ENCODE measurements at places on chromosomes 5 and 9.

GRCh38 chr5:64667068-64667467, 23.2 kb upstream of the SHISAL2B start:
- DNase-seq, result no peak

- no peak for DNase-seq
Observed at GRCh38 chr9:107360098-107360497, 77.0 kb downstream of the RAD23B start.

DNA sequence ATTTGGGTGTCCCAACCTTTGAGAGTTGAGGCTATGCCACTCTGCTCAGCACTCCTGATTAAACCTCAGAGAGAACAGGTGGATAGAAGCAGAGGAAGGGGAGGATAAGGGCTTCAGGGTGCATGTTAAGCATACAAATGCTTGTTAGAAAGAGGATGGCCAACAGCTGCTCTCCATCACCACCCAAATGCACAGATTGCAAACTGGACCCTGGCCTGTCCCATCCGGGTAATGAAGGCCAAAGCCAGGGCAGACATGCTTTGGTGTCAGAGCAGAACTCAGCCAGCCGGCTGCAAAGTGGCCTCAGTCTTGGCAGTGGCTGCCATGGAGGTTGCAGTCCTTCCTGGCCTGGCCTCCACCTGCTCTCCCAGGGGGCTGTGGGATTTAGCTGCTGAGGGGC, 84.3 kb downstream of the SIL1 start:
- DNase-seq, result no peak

GRCh38 chr5:139803978-139804377, 8.4 kb downstream of the PSD2 start:
- no peak for DNase-seq

DNA sequence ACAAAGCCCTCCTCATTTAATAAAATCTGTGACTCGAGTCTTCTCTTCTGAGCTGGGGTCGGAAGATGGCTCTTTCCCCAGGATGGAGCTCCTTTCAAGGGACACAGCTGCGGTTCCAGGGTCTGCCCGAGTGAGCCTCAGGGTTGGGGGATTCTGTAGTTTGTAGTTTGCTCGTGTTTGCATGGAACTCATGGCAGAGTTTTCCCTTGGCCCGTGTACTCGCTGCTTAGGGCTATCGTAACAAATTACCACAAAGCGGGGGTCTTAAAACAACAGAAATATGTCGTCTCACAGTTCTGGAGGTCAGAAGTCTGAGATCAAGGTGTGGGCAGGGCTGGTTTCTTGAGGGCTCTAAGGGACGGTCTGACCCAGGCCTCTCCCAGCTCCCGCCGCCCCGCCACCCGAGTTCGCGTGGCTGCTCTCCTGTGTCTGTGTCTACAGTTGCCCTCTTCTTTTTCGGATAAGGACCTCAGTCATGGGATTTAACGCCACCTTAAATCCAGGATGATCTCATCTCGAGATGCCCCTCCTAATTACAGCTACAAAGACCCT, 13.9 kb upstream of the LPCAT1 start:
- DNase-seq, result no peak

DNA sequence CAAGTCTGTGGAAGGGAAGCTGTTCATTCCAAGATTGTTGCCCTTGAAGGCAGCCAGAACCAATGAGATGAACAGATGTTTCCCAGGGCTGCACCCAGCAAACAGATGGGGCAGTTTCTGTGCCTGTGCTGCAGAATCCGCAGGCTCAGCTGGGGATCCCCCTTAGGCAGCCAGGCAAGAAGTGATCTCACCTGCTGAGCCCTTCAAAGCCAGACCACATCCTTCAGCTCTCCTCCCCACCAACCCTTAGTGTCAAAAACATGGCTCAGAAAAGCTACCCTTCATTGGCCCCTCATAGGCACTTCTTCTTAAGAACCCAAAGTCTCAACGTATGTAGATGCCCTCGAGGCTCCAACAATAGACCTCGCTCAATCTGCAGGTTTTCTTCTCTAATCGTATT, 626.7 kb downstream of the CCDC171 start:
- no peak for DNase-seq

GRCh38 chr5:119336845-119337580, 18.8 kb upstream of the TNFAIP8 start:
- peak; percentile 13 for DNase-seq

- peak; percentile 85 for DNase-seq
Observed at GRCh38 chr9:1050125-1050895, at the start of gene DMRT2. DMRT2 (plus strand) TSS chr9:1050357; CDS start chr9:1051614, 1,257 bp downstream.

- DNase-seq, result no peak
Observed at GRCh38 chr9:94643176-94643575, 3.9 kb upstream of the FBP1 start.

Data from adrenal gland (tissue), 19 donors.